ENCODE measurements at places on chromosomes 2 and 18.

- no peak for DNase-seq
Measured at GRCh38 chr18:2805970-2806943, 40.5 kb upstream of the EMILIN2 start.

GRCh38 chr2:112692495-112692911 is 28.3 kb upstream of the NT5DC4 start:
- DNase-seq = peak; percentile 96

- peak; percentile 75 for DNase-seq
Measured at GRCh38 chr2:191150600-191151330, at the start of gene STAT4. Gene STAT4 (minus strand): TSS chr2:191150994. CDS start chr2:191148203, 2,791 bp downstream.

DNA sequence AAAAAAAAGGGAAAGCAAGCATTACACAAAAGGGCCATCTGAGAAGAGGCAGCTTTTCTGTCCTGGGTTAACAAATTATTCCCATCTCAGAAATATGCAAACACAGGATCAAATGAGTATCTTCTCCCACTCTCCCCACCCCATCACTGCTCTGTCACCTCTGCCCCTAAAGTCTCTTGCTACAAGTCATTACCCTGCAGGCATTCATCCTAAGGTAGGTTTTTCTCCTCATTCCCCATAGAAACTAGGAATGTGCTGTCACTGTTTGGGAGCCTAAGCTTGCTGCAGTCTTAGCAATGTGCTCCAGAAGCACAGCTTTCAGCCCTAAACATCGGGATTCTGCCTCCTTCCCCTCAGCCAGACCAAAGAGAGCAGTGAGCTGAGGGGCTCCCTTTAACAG is 3.6 kb downstream of the LRRTM1 start:
- no peak for DNase-seq

DNA sequence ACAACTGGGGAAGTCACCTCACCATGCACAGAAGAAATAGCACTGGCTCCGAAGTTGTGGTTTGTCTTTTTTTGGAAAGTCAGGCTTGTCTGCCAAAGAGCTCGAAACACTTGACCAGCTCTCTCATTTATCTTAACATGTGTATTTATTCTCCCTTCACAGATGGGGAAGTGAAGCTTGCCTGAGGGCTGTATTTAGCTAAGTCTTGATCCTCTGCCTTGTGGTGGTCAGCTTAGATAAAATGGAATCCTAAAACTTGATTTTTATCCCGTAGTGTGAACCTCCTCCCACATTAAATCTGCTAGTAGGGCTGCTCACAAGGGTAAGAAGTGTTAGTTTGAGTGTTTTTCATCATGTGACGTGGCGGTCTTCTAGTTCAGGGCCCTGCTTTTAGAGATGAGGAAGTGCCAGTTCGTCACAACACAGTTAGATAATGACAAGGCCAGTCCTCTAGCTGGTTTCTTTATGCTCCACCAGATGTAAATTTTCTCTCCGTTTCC is 89.7 kb downstream of the TMEM247 start:
- DNase-seq = no peak

DNA sequence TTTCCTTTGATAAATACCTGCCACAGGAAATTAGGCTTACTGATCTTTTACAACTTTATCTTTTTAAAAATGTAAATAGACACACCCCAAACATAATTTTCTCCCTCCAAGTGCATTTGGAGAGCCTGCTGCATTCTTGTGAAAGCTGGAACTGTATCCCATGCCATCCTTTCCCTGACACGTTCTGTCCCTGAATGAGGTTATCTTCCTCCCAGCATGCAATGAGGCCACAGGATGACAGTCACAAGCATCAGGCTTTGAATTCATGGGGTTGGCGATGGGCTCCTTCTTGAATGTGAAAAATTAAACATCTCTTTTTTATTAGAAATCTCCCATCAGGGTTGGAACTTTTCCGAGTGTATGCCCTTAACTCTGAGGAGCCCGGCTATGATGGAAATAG is 77.8 kb downstream of the CTAGE1 start:
- no peak for DNase-seq

- DNase-seq = peak; percentile 73
Measured at GRCh38 chr2:73291093-73291460, 2.3 kb downstream of the EGR4 start.

DNA sequence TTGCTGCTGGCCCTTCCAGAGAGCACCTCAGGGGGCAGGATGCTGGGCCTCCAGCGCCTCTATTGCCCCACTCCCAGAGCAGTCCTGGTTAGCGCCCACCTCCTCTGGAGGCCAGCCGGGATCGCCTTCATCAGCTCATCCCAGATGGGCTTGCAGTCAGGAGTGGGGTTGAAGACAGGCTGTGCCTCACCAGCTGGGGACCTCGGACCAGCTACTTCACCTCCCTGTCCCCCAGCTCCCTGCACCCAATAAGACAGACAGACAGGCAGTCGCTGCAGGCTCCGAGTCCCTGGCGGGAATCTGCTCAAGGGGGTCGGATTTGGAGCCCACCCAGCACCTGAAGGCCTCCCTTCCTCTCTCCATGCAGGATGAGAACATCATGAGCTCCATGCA is 18.9 kb upstream of the FAHD2A start:
- no peak for DNase-seq

GRCh38 chr2:56500317-56500716 is 316.5 kb downstream of the CCDC85A start:
- DNase-seq = no peak

- DNase-seq = no peak
Measured at GRCh38 chr2:239940861-239941570, 84.1 kb downstream of the NDUFA10 start.

GRCh38 chr2:212032536-212033219 is 505.9 kb downstream of the ERBB4 start:
- DNase-seq = no peak

DNA sequence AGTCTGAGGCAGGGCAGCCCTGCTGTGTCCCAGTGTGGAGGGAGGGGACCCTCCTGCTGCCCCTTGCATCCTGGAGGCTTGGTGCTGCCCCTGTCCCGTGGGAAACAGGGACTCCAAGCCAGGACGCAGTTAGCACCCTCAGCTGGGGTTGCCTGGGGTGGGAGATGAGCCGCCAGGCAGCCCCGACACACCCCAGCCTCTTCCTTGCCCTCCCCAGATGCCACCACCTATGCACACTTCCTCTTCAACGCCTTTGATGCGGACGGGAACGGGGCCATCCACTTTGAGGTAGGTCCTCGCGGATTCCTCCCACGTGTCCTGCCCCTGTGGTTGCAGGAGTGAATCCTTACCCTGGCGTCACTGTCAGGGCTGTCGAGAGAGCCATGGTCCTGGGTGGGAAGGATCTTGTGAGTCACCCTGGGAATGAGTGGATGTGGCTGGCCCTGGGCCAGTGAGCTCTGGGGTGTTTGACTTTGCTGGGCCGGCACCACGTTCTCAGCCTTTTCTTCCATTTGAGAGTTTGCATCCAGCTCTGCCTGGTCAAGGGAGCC is 27.5 kb upstream of the FAHD2A start:
- DNase-seq = no peak

DNA sequence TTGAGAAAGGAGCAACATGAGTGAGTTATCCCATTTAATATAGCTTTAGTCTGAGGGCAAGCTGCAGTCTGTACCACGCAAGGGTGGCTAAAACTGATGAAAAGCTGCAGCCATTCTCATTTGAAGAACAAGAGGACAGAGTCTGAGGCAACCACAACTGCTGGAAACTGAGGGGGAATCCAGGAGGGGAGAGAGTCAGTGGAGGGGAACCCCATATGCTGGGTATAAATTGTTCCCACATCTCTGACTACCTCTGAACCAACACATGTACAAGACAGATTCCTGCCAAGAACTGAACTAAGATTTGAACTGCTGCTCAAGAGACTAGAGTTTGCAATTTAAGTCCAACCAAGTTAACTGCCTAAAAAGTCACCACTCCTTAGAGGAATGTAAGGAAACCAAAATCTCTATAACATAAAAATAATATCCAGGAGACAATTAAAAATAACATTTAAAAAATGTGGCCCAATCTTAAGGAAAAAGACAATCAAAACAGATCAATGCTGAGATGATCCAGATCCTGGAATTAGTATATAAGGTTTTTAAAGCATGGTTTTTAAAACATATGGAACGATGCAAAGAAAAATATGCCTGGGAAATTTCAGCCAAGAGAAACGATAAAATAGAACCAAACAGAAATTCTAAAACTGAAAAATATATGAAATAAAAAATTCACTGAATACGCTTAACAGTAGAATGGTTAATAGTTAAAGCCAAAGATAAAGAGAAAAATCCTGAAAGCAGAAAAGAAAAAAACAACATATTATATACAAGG is 11.2 kb downstream of the CWC22 start:
- DNase-seq = no peak

- no peak for DNase-seq
Measured at GRCh38 chr18:54888933-54889332, 60.7 kb downstream of the RAB27B start.

DNA sequence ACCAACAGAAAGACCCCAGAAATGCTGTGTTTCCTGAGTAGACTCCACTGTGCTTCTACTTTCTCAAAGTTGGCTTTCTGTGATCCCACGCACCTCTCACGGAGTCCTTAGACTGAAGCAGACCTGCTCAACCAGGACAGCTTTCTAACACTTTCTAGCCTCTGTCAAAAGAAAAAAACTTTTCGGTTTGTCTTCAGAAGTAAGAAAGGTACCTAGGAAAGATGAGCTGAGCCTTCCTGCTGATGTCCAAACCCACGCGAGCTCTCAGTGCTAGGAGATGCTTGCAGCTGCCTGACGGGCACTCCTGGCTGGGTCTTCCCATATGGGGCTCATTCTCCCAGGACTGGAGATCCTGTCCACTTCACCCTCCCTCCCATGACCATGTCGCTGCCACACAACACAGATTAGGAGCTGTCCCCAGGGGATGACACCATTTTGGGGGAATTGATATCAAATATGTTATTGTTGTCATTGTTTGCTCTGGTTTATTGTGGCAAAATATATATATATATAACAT is 49.2 kb upstream of the DAPL1 start:
- DNase-seq = no peak

GRCh38 chr2:239689985-239690384 is 289.2 kb upstream of the HDAC4 start:
- DNase-seq = no peak

GRCh38 chr2:121096611-121097010 is 188.4 kb downstream of the TFCP2L1 start:
- DNase-seq = no peak

DNA sequence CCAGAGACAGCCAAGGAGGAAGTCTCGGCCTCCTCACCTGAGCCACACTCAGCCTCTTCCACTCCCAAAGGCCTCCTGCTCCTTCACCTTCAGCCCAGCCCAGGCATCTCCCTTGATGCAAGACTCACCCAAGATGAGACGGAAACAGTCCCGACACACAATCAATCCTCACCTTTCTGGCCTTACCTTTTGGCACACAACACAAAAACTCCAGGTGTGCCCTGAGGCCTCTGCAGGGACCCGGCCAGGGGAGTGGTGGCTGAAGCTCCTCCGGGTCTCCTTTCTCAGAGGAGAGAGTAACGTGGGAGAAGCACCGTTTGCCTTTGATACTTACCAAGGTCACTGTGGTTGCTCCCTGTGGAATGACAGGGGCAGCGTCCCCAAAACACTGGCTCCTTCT is 23.8 kb upstream of the EFHD1 start:
- no peak for DNase-seq

DNA sequence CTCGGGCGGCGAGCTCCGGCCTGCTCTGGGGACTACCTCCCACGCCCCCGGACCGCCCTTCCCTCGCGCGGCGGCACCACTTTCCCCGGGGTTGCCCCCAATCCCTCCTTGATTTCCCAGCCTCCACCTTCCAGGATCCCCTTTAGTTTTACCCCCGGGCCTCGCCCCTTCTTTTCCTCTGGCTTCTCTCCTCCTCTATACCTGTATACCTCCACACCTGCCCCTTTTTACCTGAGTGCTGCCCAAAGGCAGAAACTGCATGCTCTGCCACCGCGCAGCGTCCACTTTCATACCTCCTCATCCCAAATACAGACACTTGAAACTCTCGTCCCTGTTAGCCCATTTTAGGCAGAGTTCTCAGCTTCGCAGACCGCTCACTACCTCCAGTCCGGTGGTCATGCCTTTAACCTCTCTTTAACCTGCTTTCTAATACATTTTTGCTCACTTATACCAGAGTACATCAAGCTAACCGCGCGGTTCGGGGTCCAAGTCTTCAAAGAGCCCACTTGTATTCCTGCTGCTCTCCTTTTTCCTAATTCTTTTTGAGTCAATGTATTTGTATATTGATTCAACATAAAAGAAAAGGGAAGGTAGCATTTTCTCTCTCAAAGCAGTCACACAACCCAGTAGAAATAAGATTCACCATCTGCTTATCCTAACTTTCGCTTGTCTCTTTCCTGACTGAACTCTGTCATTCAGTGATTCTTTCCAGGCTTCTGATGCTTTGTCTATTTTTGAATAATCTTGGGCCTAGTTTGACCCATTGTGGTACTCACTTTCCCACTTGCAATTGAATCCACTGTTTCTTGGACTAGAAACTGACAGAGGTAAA is 901 bp downstream of the SPOPL start:
- peak; percentile 24 for DNase-seq

DNA sequence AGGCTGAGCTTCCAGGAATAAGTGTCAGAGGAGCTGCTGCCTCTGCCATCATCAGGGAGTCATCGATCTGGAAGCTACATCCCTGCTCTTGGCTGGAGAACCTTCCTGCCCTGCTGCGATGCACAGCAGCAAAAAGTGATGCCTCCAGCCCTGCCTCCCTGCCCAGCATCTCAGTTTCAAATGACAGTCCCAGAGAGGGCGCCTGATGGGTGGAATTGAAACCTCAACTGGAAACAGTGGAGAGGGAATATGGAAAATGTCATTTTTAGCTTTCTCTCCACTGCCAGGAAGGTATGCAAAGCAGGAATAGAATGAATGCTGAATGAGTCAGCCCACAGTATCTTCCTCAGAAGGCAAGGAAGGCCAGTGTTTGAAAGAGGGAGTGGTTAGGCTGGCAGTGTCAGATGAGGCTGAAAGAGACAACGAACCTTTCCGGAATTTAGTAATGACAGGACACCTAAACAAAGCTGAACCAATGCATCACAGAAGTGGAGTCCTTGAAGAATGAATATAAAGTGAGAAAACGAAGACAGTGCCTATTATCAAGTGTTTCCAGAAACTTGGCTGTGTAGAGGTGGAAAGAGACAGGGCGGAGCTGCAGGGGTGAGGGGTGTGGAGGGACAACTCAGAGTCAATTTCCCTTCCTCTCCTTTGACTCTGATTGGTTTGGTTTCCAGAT is 153.9 kb upstream of the NDUFV2 start:
- DNase-seq = peak; percentile 85

GRCh38 chr18:13369353-13369752 is 150.8 kb downstream of the LDLRAD4 start:
- no peak for DNase-seq

- no peak for DNase-seq
Measured at GRCh38 chr2:156918410-156918809, 339.1 kb upstream of the GALNT5 start.
